Esophagus muscularis mucosa (tissue), 4 donors: ENCODE measurements at places on chromosomes 2 and 18. TPM values are rescaled to one million over a fixed set of nuclear protein-coding genes. Genes with fewer than 3 reads are reported as not detected.
A peak's percentile ranks its signal among the peaks of the same experiment; 100 is the strongest.

DNA sequence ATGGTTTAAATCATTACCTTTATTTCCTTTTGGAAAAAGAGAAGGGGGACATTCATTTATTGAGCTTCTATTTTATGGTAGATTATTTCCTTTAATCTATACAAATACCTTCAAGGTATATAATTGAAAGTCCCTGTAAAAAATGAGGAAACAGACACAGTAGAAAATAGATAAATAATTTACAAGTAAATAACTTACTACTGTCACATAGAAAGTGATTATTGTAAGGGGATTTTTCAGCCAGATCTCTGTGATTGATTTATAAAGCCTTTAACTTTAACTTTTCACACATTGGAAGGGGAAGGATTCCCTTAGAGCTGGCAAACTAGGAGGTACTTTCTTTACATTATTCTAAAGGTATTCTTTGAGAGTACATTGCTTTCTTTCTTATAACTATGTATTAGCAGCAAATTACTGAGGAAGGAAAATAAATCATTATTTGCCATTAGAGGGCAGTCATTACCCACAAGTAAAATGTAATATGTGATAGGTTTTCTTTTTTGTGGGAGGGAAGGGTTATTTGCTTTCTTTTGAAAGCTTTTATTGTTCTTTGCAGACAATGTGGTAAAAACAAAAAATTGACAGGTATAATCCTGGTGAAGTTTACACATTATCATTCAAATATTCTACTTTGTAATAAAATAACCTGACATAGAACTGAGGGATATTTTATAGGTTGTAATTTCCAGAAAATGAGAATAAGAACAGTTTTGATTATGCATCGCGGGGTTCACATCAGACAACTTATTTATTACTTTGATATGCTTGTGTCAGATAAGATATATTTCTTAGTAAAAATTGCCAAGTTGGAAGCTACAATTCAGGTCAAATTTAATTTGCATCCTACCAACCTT is 24.8 kb upstream of the RPE start:
- H3K27ac ChIP-seq: no peak overlapping the region
- no peaks in the 10 kb centered on the region for H3K36me3 ChIP-seq

DNA sequence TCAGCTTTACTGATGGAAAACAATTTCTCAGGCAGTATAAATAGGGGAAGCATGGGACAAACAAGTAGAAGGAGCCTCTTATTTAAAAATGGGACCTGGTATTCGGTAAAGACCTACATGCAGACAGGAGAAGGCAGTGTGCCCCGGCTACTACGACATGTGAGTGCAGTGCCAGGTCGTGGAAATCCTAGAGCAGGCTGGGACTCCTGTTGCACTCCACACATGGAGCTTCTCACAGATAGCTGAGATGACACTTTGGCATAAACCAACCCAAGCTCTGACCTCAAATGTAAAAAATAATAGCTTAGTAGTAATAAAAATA is 885 bp upstream of the DSEL start:
- peak overlapping the region; percentile 87 for H3K4me3 ChIP-seq
- peaks cover 48% of the 10 kb centered on the region for H3K4me1 ChIP-seq
- no peaks in the 10 kb centered on the region for H3K27me3 ChIP-seq
- peak overlapping the region; percentile 91 for H3K27ac ChIP-seq

DNA sequence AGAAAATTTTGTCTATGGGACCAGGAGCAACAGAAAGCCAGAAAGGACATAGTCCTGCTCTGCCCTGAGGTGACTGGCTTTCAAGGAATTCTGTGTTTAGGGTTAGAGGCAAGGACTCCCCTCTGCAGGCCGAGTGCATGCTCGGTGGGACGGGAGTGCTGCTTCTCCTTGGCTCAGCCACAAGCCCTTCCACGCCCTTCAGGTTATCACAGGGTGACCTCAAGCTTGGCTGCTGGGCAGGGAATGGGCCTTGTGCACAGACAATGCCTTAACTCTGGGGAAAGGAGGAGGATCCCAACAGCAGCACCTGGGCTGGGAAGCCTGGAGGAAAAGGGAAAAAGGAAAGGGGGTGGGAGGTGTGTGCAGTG is 32.8 kb downstream of the FAM178B start:
- H3K4me1 ChIP-seq: peaks cover 62% of the 10 kb centered on the region
- H3K27ac ChIP-seq: peak overlapping the region; percentile 79
- no peaks in the 10 kb centered on the region for H3K36me3 ChIP-seq
- peak overlapping the region; percentile 35 for H3K4me3 ChIP-seq
- DNase-seq: no peak

DNA sequence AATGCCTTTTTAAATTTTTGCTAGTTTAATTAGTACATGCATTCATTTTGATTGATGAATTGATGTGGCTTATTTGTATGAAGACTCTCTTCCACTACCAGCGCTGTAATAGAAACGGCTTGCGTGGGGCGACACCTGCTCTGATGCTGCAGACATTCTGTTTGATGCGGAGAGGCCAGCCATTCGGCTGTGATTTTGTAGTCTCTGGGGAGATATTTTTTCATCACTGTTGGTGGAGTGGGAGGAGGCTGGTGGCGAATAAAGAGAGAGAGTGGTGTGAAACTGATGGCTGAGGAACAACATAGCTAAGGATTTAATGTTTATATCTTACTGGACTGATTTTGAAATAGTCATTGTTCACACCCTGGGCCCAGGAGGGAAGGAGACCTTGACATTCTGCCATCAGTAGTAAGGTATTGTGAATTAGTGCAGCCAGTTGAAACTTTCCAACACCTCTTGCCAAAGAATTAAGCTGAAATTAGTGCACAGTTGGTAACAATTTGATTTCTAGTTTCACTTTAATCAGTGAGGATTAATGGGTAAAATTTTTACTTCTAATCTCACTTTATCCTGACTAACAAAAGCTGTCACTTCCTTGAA is 224.1 kb downstream of the MTX2 start:
- no peak for DNase-seq
- H3K4me3 ChIP-seq: no peak overlapping the region
- H3K36me3 ChIP-seq: no peaks in the 10 kb centered on the region
- H3K4me1 ChIP-seq: peaks cover 54% of the 10 kb centered on the region
- H3K27me3 ChIP-seq: no peaks in the 10 kb centered on the region

Gene ARHGEF33
- 2.1 TPM for total RNA-seq
